ENCODE measurements at places on chromosomes 6 and 20. TPM values are rescaled to one million over a fixed set of nuclear protein-coding genes. Genes with fewer than 3 reads are reported as not detected.

FOXQ1 gene
- not detected for total RNA-seq

FITM2 gene
- total RNA-seq, result 6.0 TPM

ABHD12 gene
- 9.6 TPM for total RNA-seq

CCHCR1 gene
- total RNA-seq, result 15.2 TPM

STMND1 gene
- not detected for total RNA-seq
